ENCODE measurements at places on chromosomes 4 and X. TPM values are rescaled to one million over a fixed set of nuclear protein-coding genes. Genes with fewer than 3 reads are reported as not detected.

Gene MID1
- 10.0 TPM for total RNA-seq

Gene BEND2
- total RNA-seq, result not detected

Gene PAGE2
- not detected for total RNA-seq

Gene S100G
- total RNA-seq, result not detected

Gene GPR82
- total RNA-seq, result 0.27 TPM

Gene METTL14
- total RNA-seq, result 33.0 TPM

DNA sequence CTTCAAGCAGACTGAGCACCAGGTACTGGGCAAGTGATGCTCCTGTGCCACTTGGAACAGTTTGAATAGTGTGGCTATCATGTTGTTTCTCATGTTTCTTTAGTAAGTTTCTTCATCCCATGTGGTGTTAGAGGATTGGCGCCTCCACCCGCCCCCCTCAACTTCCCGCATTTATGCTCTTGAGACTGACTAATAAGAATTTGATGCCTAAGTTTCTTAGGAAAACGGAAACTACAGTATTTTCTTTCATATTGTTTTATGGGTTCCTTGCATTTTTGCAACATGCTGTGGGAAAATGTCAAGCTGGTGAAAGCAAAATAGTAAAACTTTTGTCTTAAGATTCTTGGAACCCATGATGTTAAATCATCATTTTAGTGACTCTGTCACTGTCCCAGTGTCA, 101.2 kb upstream of the SLC4A4 start:
- no peaks in the 10 kb centered on the region for H3K36me3 ChIP-seq
- no peak for DNase-seq
- no peak overlapping the region for H3K27ac ChIP-seq
- H3K27me3 ChIP-seq, result no peaks in the 10 kb centered on the region

DNA sequence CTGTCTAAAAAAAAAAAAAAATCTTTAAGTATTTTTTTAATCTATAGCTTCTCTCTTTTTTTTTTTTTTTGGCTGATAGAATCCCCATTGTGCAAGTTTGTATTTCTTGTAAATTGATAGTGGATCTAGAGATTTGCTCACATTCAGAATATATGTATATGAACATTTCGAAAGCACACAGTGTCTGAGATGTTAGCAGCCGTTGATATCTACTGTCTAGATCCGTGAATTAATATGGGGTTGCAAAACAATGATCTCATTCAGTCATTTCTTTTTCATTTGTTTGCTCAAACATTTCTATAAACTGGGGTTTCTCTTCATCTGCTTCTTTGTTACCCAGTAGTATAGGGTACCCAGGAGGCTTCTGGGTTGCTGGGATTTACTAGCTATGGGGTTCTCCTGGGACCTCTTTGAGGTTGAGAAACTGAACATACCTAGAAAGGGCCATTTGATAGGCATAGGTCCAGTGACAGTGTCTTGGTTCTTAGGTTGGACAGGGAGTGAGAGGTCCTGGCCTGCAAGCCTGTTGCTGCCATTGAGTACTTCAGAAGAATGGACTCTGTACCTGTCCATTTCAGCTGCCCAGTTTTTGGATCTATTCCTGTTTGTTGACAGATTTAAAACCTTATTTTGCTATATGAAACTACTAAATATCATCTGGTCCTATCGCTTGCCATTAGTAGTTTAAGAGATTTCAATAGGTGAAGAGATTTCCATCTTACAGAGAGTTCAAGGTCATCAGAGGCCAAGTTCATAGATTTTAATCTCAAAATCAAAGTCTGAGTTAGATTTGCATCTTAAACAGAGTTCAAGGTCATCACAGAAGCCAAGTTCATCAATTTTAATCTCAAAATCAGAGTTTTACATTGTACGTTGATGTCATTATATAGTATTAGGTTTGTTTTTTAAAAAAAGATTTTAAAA, 50.8 kb downstream of the WWC2 start:
- H3K27me3 ChIP-seq, result no peaks in the 10 kb centered on the region
- no peaks in the 10 kb centered on the region for H3K36me3 ChIP-seq
- no peaks in the 10 kb centered on the region for H3K4me1 ChIP-seq
- no peak overlapping the region for H3K27ac ChIP-seq
- no peak overlapping the region for H3K4me3 ChIP-seq

- H3K4me1 ChIP-seq, result no peaks in the 10 kb centered on the region
- no peak for DNase-seq
- H3K27ac ChIP-seq, result no peak overlapping the region
- H3K36me3 ChIP-seq, result no peaks in the 10 kb centered on the region
Measured at GRCh38 chrX:13911586-13911985, 94.7 kb upstream of the GPM6B start.

GRCh38 chr4:24053934-24054333, 164.1 kb upstream of the PPARGC1A start:
- H3K4me1 ChIP-seq, result no peaks in the 10 kb centered on the region
- H3K27me3 ChIP-seq, result no peaks in the 10 kb centered on the region
- DNase-seq, result no peak

DNA sequence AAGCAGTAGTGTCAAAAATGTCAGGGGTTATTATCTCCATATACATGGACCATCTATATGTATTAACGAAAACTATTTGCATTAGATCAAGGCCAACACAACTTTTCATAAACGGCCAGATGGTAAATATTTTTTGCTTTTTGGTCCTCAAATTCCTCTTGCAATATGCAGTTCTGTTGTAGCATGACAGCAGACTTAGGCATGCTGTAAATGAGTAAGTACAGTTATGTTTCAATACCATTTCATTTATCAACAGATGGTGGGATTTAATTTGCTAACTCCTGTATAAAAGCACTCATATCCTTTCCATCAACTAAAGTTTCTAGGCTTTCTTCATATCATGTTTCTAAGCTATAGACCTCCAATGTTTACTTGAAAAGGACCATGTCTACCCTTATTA, 208.1 kb downstream of the ANKRD50 start:
- no peaks in the 10 kb centered on the region for H3K27me3 ChIP-seq
- H3K36me3 ChIP-seq, result no peaks in the 10 kb centered on the region
- H3K4me1 ChIP-seq, result no peaks in the 10 kb centered on the region
- DNase-seq, result no peak
- H3K4me3 ChIP-seq, result no peak overlapping the region

DNA sequence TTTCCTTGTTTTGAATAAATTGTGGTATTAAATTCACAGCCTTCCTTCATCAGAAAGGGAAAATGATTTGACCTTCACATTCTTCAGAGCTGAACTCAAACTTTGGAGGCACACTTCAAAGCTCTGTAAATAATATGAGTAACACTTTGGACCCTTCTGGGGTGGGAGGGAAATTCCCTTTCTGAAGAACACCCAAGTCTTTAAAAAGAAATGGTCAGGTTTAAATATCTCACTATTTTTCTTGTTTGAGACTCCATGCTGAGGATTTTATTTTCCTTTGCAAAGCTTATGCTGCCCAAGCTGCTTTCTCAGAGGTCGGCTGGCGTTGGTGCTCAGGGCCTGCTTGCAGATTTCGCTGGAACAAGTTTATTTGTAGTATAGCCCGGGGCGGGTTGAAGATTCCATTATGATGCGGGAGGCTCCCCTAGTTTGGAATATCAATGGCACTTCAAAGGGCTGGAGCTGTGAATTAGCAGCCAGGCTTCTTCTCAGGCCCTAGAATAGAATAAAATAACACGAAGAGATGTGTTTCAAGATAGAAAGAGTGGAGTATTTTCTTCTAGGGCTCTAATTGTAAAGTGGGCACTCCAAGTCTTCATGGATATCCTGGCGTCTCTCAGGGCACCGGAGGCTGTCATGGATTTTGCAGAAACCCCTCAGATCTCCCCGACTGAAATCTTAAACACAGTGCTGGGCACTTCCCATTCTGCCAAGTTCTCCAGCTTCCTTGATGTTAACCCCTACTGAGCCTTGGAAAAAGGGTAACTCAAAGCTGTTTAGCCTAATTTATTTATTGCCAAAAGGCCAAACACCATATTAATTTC, 315.6 kb downstream of the GPAT3 start:
- no peaks in the 10 kb centered on the region for H3K27me3 ChIP-seq
- H3K4me3 ChIP-seq, result no peak overlapping the region
- no peak for DNase-seq
- no peak overlapping the region for H3K27ac ChIP-seq
- H3K36me3 ChIP-seq, result no peaks in the 10 kb centered on the region

DNA sequence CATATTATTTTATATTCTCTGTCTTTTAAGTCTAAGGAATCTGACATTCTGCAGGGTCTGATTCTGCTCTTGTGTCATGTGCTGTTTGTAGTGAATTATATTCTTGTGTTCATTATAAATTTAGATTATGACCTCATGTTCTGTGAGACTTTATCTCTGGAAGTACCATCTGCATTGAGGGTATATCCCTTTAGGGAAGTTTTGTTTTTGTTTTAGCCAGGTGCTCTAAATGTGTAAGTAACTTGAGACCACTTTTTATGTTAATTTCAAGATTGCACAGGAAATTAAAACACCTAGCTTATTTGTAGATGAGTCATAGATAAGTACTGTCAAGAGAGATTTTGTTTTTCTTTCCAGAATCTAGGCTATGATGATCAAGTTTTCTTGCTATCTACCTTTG, 35.0 kb upstream of the DKK2 start:
- no peaks in the 10 kb centered on the region for H3K27me3 ChIP-seq
- H3K4me3 ChIP-seq, result no peak overlapping the region
- no peak for DNase-seq
- H3K27ac ChIP-seq, result no peak overlapping the region
- no peaks in the 10 kb centered on the region for H3K36me3 ChIP-seq

DNA sequence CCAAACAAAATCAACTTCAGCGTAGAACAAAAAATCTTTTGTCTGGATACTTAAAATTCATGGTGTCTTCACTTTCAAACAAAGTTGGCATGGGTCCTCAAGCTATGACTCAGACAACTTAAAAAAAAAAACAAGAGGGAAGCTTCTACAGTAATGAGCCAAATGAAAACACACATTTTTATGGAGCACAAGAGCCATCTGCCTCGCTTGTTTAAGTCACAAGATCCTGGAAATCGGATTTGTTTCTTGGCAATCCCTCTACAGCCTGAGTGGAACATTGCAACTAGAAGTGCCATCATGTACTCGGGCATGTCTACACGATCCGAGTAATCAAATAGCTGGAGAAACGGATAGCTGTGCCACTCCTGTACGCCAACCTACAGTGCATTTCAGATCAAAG, 22.6 kb downstream of the LAMP2 start:
- H3K4me1 ChIP-seq, result no peaks in the 10 kb centered on the region
- H3K27ac ChIP-seq, result no peak overlapping the region
- no peaks in the 10 kb centered on the region for H3K27me3 ChIP-seq
- DNase-seq, result no peak
- no peak overlapping the region for H3K4me3 ChIP-seq
- H3K36me3 ChIP-seq, result no peaks in the 10 kb centered on the region

- H3K4me1 ChIP-seq, result no peaks in the 10 kb centered on the region
- H3K27ac ChIP-seq, result no peak overlapping the region
- no peak for DNase-seq
- H3K36me3 ChIP-seq, result no peaks in the 10 kb centered on the region
- H3K4me3 ChIP-seq, result no peak overlapping the region
Measured at GRCh38 chr4:2105559-2105958, 46.4 kb downstream of the NAT8L start.

GRCh38 chr4:6928081-6928480, 18.5 kb downstream of the TBC1D14 start:
- H3K27ac ChIP-seq, result no peak overlapping the region
- H3K4me3 ChIP-seq, result no peak overlapping the region
- H3K27me3 ChIP-seq, result no peaks in the 10 kb centered on the region

GRCh38 chr4:20096911-20097310, 154.8 kb upstream of the SLIT2 start:
- H3K36me3 ChIP-seq, result no peaks in the 10 kb centered on the region
- no peak overlapping the region for H3K4me3 ChIP-seq
- H3K27me3 ChIP-seq, result no peaks in the 10 kb centered on the region
- DNase-seq, result no peak

- no peaks in the 10 kb centered on the region for H3K36me3 ChIP-seq
- no peak for DNase-seq
Measured at GRCh38 chr4:24655971-24656370, 71.6 kb upstream of the DHX15 start.

DNA sequence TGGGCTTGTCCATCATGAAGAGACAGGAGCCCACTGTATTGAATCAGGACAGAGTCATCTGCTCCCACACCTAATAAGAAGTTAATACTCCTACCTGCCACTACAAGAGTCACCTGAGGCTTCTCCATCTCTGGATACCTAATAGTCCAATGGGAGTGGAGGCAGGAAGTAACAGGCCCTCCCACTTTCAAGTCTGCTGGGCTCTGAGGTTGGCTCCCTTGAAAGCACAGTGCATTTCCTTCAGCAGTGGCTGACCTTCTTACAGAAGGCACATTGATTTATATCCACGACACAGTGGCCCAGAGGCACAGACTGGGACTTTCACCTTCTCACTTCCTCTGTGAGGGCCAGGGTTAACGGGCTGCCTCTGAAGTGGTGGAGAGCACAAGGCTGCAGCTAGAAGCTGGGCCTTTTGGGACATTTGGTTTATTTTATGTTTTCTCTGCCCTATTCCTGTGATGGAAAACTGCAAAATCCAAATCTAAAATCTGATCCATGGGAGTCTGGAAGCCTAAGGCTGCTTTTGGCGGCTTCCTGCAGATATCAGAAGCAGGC, 38.1 kb downstream of the FRG2 start:
- no peak overlapping the region for H3K4me3 ChIP-seq
- H3K27me3 ChIP-seq, result no peaks in the 10 kb centered on the region
- H3K4me1 ChIP-seq, result no peaks in the 10 kb centered on the region
- no peaks in the 10 kb centered on the region for H3K36me3 ChIP-seq
- DNase-seq, result no peak

GRCh38 chr4:122661176-122662160, 40.6 kb upstream of the IL21 start:
- no peaks in the 10 kb centered on the region for H3K36me3 ChIP-seq
- H3K4me3 ChIP-seq, result no peak overlapping the region
- no peak for DNase-seq

GRCh38 chr4:76634220-76634619, 199.2 kb downstream of the SHROOM3 start:
- H3K4me1 ChIP-seq, result no peaks in the 10 kb centered on the region
- H3K27ac ChIP-seq, result no peak overlapping the region
- DNase-seq, result no peak
- no peaks in the 10 kb centered on the region for H3K36me3 ChIP-seq

GRCh38 chr4:8016527-8016926, 76.9 kb upstream of the AFAP1 start:
- no peaks in the 10 kb centered on the region for H3K27me3 ChIP-seq
- DNase-seq, result no peak
- H3K36me3 ChIP-seq, result no peaks in the 10 kb centered on the region
- no peak overlapping the region for H3K4me3 ChIP-seq
- H3K27ac ChIP-seq, result no peak overlapping the region

DNA sequence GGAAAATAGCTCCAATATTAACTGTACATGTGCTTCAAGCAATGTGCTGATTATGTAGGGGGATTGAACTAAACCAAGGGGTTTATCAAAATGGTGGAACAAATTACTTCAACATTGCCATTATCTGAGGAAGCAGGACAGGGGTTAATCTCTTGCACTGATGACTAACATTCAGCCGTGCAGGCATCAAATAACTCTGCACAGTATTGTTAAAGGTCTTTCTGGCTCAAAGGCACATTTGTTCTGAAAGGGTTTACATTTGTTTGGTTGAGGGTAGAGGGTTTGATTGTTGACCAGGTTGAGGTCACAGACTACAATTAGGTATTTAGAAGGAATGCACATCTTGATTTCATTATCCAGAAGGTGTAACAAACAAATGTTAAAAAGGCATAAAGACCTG, 32.2 kb upstream of the CCSER1 start:
- no peak overlapping the region for H3K4me3 ChIP-seq
- no peaks in the 10 kb centered on the region for H3K4me1 ChIP-seq
- H3K36me3 ChIP-seq, result no peaks in the 10 kb centered on the region
- no peak overlapping the region for H3K27ac ChIP-seq

GRCh38 chr4:70874268-70875156, 27.7 kb upstream of the MOB1B start:
- no peak overlapping the region for H3K4me3 ChIP-seq
- DNase-seq, result no peak
- H3K36me3 ChIP-seq, result no peaks in the 10 kb centered on the region
- no peaks in the 10 kb centered on the region for H3K4me1 ChIP-seq

All from right lobe of liver (tissue), 6 donors.